ENCODE measurements at places on chromosomes 5 and 9.
A peak's percentile ranks its signal among the peaks of the same experiment; 100 is the strongest.

DNA sequence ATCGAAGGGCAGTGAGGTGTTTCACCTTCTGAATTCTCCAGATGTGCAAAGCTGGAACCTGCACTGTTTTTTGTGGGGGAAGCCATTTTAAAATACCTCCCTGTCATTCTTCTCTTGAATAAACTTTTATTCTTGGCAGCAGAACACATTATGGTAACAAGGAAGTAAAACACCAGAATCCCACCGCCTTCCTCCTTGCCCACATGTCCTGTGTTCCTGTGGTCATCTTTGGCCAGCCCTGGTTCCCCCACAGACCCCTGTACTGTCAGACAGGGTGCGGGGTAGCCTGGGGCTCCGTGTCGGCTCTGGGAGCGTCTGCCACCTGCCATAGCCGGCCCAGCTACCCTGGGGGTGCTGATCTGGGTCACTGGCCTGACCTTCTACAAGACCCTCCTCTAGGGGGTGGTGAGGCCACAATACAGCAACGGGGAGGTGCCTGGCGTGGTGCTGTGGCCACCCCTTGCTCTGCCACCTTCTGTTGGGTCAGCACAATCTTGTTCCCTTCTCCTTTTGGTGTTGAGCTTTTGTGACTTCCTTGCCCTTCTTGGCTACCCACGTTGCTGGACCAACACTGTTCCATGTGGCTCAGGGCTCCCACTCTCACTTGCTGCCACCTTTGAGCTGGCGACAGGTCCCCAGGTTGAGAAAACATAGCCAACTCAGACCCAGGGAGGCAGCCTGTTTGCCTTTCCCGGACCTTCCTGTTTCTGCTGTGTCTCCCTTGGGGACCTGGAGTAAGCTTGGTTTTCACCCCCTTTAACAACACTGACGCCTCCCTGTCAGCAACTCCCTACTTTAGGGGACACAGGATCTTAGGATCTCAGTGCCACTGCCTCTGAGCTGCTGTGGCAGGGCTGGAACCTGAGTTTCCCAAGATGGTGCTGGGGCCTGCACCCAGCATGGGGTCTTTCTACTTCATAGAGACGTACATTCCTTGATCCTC, 4.8 kb downstream of the WNK2 start:
- peak; percentile 43 for DNase-seq

- no peak for DNase-seq
These were observed 48.6 kb downstream of the SEMA4D start for GRCh38 chr9:89449261-89449671.

- DNase-seq, result no peak
These were observed 236.9 kb downstream of the GLIS3 start for GRCh38 chr9:4062966-4063365.

GRCh38 chr5:137657073-137657472, 78.8 kb downstream of the KLHL3 start:
- DNase-seq, result no peak

GRCh38 chr9:134065612-134066419, 2.0 kb downstream of the BRD3 start:
- DNase-seq, result no peak

GRCh38 chr9:96061293-96061987, 185.9 kb downstream of the ERCC6L2 start:
- peak; percentile 50 for DNase-seq

- DNase-seq, result no peak
These were observed 51.4 kb downstream of the EXD3 start for GRCh38 chr9:137371521-137371941.

DNA sequence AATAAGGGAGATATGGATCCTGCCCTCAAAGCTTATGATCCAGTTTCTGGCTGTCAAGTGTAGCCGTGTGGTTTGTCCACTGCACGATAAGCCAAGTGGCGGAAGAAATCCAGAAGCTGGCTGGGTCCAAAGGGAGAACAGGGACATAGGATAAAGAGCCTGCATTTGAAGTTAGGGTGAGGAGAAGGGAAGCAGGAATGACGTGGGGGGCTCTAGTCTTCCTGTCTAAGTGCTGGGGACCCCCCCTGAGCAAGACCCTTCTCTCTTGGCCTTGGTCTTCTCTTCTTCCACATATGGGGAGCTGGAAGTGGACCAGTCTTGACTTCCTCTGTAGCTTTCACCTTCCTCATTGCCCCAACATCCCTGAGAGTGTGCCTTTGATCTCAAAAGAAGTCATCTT, 186.6 kb downstream of the FSTL4 start:
- DNase-seq, result no peak

GRCh38 chr5:9301200-9301599, 244.7 kb downstream of the SEMA5A start:
- no peak for DNase-seq

DNA sequence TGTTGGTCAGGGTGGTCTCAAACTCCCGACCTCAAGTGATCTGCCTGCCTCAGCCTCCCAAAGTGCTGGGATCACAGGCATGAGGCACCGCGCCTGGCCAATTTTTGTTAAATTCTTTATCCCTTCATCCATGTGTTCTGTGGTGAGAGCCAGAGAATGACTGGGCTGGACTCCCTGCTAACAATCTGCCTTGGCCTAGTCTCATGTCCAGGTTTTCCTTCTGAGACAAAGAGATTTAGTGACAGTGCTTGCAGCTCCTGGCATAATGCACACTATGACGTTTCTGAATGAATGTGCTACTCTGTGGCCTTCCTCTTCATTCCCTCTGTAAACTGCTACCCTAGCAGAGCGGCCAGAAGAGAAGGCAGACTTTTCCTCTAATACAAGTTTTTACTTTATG, 79.3 kb downstream of the FOXD1 start:
- DNase-seq, result no peak

DNA sequence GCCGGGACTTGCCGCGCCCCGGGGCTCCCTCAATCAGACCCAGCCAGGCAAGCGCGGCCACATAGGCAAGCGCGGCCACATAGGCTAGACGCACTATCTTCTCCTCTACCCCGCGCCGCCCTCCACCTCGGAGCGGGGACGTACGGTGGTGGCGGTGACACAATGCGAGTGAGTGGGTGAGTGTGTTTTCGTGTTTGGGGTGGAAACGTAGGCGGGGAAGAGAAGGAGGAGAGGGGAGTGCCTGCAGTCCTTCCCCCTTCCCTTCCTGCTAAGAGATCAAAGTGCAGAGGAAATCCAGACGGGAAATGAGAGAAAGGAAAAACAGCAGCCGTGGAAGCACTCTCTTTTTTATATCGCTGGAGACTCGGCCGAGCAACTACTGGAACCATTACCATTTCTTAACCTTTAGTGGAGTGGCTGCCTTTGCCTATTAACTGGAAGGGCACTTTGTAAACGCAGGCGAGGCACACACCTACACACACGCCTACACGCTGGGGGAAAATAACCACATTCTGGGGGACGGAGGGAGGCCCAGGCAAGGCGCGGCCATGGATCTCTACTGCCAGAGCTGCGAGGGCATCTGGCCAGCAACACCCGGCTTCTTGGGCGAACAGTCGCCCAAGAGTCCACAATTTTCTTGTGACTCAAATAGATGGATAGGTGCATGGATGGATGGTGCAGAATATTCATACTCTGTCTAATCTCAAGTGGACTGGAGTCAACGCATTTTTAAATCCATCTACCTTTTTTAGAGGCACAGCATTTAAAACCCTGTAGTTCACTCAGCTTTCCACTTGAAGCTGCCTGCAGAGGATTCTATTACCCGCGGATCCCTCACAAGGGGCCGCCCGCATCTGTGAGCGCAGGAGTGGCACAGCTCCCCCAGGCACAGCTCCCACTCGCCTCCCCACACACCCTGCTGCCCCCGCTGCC, 2.1 kb downstream of the EDIL3 start:
- DNase-seq, result peak; percentile 94

GRCh38 chr9:128552744-128553440, 505 bp downstream of the SPTAN1 start:
- DNase-seq, result peak; percentile 56

DNA sequence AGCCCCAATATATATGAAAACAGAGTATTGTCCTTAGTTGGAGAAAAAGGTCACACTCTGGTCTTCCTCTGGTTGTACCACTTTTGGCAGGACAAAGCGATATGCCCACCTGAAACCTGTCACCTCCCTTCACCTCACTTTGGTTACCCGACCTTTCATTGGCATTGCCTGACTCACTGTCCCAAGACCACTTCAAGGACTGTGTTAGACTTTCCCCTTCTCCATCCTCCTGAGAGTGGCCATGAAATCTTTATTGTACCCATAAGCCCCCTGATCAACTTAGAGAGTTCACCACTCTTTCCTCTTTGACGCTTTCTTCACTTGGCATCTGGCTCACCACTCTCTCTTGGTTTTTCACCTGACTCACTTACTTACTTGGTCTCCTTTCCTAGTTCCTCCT, 32.4 kb upstream of the AP3B1 start:
- DNase-seq, result no peak

Measured in posterior cingulate gyrus (tissue), 11 donors.